Astrocyte (in vitro differentiated cells and primary cell): ENCODE measurements at places on chromosomes 6 and 20. TPM values are rescaled to one million over a fixed set of nuclear protein-coding genes. Genes with fewer than 3 reads are reported as not detected.

DNA sequence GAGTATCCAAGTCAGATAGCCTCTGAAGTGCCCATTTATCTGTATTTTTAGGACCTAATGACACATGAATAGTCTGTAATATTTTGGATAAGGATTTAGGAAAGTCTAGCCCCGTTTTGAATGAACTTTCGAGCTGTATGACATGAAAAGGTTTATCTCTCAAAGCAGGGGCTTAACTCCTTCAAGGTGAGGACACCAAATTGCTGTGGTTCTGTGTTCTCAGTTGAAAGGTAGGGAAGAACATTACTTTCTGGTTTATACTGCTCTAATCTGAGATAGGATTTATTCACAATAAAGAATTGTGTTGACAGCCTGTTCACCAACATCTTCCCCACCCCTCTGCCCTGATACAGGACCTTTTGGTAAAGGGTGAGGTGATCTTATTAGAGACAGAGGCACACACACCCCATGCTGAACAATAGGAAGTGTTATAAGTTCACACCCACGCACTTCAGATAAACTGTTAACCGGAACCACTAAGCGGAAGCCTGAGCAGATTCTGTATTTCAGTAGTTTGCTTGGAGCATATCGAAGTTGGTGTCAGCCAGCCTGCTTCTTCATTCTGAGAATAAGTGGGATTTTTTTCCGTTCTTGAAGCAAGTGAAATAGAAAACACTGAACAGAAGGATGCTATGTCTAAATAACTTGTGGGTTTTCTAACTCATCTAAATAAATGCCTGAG is 223.3 kb downstream of the TMEM242 start:
- no peak overlapping the region for H3K27ac ChIP-seq
- H3K27me3 ChIP-seq = no peaks in the 10 kb centered on the region
- no peak for DNase-seq
- H3K4me3 ChIP-seq = no peak overlapping the region

GRCh38 chr6:132483779-132484679 is 28.9 kb downstream of the STX7 start:
- peak; percentile 36 for DNase-seq
- no peaks in the 10 kb centered on the region for H3K36me3 ChIP-seq
- no peak overlapping the region for H3K27ac ChIP-seq
- H3K4me3 ChIP-seq = no peak overlapping the region
- no peaks in the 10 kb centered on the region for H3K27me3 ChIP-seq

DNA sequence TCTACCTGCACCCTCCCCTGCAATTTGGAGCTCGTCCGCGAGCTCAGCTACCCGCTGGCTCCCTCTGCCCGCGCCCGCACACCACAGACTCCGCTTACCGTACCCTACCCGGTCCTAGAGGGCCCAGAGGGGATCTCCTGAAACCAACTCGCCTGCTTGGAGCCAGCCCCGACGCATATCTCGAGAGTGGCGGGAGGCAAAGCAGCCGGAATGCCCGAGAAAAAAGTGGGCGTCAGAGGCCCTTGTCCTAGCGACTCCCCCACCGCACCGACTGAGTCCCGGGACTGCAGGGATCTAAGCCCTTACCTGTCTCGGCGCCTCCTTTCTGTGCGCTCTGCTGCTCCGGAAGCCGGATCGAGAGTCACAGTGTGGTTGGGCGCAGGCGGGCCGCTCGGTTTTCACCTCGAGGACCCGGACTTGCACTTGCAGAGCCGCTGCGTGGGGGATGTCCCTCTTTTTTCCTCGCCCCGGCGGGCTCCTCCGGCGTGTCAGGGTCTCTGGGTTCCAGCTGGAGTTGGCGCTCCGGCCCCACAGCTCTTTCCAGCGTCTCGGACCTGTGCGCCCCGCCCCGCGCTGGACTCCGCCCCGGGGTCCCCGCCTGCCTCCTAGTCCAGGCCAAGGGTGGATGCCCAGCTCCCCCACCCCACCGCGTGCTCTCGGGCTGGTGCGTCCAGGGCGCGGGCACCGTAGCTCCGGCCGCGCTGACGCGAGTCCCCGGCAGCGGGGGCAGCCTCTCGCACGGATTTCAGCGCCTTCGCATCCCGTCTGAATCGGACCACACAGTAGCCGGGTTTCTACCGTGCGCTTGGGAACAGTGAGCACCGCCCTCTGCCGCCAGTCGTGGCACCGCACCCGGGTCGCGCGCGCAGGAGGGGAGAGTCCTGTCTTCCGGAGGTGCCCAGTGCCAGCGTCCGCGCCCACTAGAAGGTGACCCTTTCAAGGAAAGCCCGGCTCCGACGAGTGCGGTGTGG is at the start of gene PROKR2:
Gene PROKR2, minus strand, starts transcription at position 767 of the 971 bp plus-strand sequence. CDS start 2,585 bp downstream, outside the sequence.
- no peak within 1 kb of the TSS for H3K4me3 ChIP-seq
- no peak for DNase-seq
- no peak within 1 kb of the TSS for H3K27ac ChIP-seq

DNA sequence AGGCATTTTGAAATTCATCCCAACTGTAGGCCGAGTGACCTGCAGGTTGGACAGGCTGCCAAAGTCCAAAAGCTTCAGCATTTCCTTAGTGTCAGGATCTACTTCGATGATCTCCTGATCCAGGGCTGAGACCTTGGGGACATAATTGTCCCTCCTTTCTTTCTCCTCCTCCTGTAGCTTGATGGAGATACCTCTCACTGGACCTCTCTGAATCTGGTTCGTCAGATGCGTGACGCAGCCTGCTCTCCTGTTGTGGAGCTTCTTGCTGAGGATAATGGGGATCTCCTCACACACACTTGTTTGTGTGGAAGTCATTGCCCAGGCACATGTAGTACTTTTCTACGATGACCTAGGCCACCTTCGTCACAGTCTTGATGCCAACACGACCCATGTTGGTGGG is 1.5 kb upstream of the MAS1L start:
- no peak for DNase-seq
- H3K4me3 ChIP-seq = no peak overlapping the region
- no peaks in the 10 kb centered on the region for H3K4me1 ChIP-seq
- no peak overlapping the region for H3K27ac ChIP-seq
- H3K27me3 ChIP-seq = no peaks in the 10 kb centered on the region

DNA sequence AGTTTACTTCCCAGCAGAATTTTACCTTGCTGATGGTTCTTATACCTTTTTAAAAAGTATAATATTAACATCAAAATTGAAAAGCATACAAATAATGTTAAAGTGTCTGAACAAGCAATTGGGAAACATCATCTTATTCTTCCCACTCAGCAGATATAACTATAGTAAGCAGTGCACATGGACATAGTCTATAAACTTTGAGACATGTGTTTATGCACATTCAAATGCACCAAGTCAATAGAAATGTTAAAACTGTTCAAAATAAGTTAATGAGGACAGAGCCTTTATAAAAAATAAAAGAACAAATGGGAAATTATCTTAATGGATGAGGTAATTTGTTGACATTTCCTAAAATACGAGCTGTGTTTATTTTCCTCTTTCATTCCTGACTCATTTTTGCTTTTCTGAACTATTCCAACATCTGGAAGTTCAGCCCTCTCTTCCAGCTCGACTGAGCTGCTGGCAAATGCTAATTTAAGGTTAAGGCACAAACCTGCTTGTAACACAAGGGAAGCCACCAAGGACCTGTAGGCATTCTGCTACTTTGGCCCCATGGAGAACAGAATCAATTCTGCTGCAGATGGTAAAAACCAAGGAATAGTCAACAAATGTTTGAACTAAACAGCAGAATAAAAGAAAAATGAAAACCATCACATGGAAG is 110.3 kb upstream of the MAP3K4 start:
- H3K27me3 ChIP-seq = no peaks in the 10 kb centered on the region
- no peak for DNase-seq
- H3K36me3 ChIP-seq = no peaks in the 10 kb centered on the region
- no peak overlapping the region for H3K4me3 ChIP-seq

DNA sequence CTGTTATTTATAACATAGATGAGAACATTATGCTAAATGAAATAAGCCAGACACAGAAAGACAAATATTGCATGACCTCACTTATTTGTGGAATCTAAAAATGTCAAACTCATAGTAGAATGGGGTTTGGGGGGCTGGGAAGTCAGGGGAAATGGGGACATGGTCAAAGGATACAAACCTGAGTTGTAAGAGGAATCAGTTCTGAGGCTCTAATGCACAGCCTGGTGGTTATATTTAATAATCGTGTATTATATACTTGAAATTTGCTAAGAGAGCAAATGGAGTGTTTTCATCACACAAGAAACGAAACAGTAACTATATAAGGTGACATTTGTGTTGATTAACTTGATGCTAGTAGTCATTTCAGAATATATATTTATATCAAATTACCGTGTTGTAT is 40.8 kb upstream of the GFOD1 start:
- H3K27ac ChIP-seq = no peak overlapping the region
- DNase-seq = no peak
- no peaks in the 10 kb centered on the region for H3K36me3 ChIP-seq
- H3K27me3 ChIP-seq = no peaks in the 10 kb centered on the region
- no peaks in the 10 kb centered on the region for H3K4me1 ChIP-seq
- H3K4me3 ChIP-seq = no peak overlapping the region

DNA sequence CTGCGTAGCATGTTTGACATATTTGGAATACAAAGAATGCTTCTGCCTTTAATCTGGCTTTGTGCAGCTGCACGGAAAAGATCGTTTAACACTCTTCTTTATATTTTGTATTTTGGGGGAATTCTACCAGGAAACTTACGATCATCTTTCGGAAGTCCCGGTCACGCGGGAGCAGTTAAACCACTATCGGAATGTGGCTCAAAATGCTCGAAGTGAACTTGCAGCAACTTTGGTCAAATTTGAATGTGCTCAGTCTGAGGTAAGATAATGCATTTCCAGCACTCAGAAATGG is 42.3 kb downstream of the CCDC170 start:
- no peaks in the 10 kb centered on the region for H3K27me3 ChIP-seq
- H3K4me1 ChIP-seq = peaks cover 4% of the 10 kb centered on the region
- no peak overlapping the region for H3K4me3 ChIP-seq
- no peak for DNase-seq
- no peaks in the 10 kb centered on the region for H3K36me3 ChIP-seq

- peaks cover 44% of the 10 kb centered on the region for H3K27me3 ChIP-seq
- H3K36me3 ChIP-seq = no peaks in the 10 kb centered on the region
- no peak for DNase-seq
- H3K4me3 ChIP-seq = no peak overlapping the region
- H3K27ac ChIP-seq = no peak overlapping the region
- H3K4me1 ChIP-seq = no peaks in the 10 kb centered on the region
Observed at GRCh38 chr6:110368284-110368683, 10.1 kb upstream of the METTL24 start.

DNA sequence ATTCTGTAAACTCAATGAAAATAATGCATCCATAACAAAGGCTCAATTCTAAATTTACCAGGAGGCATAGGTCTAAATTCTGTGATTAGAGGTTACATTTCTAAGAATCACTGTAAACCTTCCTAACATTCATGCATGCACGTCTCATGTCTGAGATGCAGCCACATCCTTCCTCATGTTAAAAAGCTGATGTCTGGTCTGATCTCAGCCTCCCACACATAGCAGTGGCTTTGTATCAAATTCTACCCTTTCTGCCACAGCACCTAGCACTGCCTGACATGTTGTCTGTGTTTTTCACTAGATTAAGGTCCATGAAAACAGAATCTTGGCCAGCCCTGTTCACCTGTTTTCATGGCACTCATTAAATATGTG is 171.1 kb downstream of the WDR27 start:
- H3K27ac ChIP-seq = no peak overlapping the region
- no peak overlapping the region for H3K4me3 ChIP-seq
- H3K27me3 ChIP-seq = no peaks in the 10 kb centered on the region
- DNase-seq = peak; percentile 39

- peaks cover 7% of the 10 kb centered on the region for H3K4me1 ChIP-seq
- H3K4me3 ChIP-seq = no peak within 1 kb of the TSS
- H3K27ac ChIP-seq = no peak within 1 kb of the TSS
- H3K27me3 ChIP-seq = no peaks in the 10 kb centered on the region
- no peak for DNase-seq
Observed at GRCh38 chr20:45378191-45378590, at the start of gene TP53TG5. TSS of gene TP53TG5 (minus strand) at chr20:45378325. CDS start at chr20:45378236, 89 bp downstream.

- DNase-seq = no peak
- H3K4me3 ChIP-seq = no peak overlapping the region
Observed at GRCh38 chr20:7305976-7306375, 538.5 kb downstream of the BMP2 start.

DNA sequence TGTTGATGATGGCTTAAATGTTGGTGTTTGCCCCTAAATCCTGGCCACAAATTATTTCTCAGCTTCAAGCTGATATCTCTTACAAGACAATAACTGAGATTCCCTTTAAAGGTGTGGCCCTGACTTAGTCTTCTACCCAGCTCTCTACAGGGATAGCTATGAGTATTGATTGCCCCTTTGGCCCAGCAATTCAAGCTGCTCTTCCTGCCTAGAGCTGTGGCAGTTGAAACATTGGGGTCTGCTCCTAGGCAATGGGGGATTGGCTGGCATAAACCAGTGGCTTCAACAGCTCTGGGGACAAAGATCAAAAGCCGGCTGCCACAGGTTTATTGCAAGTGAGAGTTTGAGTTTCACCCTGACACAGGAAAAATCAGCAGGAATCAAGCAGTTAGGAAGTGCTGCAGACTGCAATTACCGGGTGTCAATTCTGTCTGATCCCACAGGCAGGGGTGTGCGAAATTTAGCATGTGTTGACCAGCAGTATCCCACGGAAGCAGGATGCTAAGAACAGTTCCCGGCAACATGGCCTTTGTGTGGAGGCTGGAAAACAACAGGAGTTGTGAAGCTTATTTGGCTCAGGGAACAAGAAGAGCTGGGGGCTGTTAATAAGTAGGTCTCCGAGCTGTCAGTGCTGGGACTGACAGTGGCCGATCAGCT is 66.2 kb upstream of the IYD start:
- no peak overlapping the region for H3K4me3 ChIP-seq
- no peaks in the 10 kb centered on the region for H3K36me3 ChIP-seq
- peaks cover 11% of the 10 kb centered on the region for H3K4me1 ChIP-seq
- no peak overlapping the region for H3K27ac ChIP-seq
- no peaks in the 10 kb centered on the region for H3K27me3 ChIP-seq

GRCh38 chr6:155270561-155271091 is 6.8 kb downstream of the CLDN20 start:
- no peak overlapping the region for H3K4me3 ChIP-seq
- DNase-seq = no peak
- H3K4me1 ChIP-seq = peaks cover 24% of the 10 kb centered on the region
- H3K36me3 ChIP-seq = peaks cover 2% of the 10 kb centered on the region
- no peak overlapping the region for H3K27ac ChIP-seq

GRCh38 chr6:75278474-75279077 is 6.0 kb downstream of the TMEM30A start:
- no peak overlapping the region for H3K27ac ChIP-seq
- H3K4me1 ChIP-seq = peaks cover 36% of the 10 kb centered on the region
- H3K36me3 ChIP-seq = no peaks in the 10 kb centered on the region

Gene CBLN4
- total RNA-seq = not detected in 2 replicates

Gene RUNX2
- total RNA-seq = 26.1 and 32.6 TPM in 2 replicates

Gene CD93
- total RNA-seq = 0.02 TPM in 1 of 2 replicates, not detected in the other

Gene TREML2
- not detected in 2 replicates for total RNA-seq

Gene GRM1
- total RNA-seq = 0.05 and 0.07 TPM in 2 replicates

Gene ZC2HC1B
- not detected in 2 replicates for total RNA-seq

Gene MAP3K5
- total RNA-seq = 1.7 TPM in 2 replicates

Gene RAB44
- 0.14 and 0.16 TPM in 2 replicates for total RNA-seq

Gene SRMS
- total RNA-seq = 0.14 TPM in 1 of 2 replicates, not detected in the other

Gene SLC22A23
- 3.7 and 5.7 TPM in 2 replicates for total RNA-seq
